Stimulated activated CD8-positive, alpha-beta memory T cell treated with anti-CD3 and anti-CD28 coated beads, Interleukin-7, amount 100 ng/mL, for 1 hour (primary cell): ENCODE measurements at places on chromosomes 5 and 9.

DNA sequence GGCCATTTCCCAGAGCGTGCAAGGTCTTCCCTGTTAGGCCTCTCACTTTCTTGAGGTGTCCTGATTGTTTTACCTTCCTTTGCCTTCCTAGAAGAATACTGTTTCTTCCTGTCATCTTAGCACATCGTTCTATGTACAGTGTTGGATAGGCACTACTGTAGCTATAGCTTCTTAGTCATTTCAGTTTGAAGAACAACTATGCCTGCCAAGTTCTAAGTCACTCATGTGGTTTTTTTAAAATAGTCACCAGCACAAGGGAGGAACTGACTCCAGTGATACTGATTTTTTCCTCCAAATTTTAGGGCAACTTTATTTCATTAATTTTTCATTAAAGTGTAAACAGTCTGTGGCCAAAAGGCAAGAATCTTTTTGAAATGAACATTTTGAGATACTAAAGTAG is 122.4 kb upstream of the NR5A1 start:
- no peak for DNase-seq

DNA sequence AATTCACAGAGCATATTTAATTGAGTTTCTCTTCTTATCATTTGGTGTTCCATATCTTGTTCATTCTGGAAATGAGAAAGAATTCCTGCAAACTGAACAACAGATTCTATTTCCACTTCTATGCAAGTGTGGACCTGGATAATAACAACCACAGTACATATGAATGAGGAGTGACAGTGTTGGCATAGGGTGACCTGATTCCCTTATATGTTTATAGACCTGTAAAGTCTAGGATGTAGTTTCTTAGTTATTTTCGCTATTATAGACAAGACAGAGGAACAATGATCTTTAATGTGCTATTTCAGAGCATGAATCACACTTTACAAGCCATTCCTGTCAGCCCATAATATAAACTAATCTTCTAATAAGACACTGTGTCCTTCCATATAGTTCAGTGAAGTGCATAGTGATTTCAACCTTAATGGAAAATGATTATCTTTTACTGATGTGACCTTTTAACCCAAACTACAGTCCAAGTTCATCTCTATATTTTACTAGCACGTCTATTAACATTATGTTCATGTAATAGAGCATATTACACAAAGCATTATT is 88.2 kb upstream of the FAM174A start:
- DNase-seq, result no peak

DNA sequence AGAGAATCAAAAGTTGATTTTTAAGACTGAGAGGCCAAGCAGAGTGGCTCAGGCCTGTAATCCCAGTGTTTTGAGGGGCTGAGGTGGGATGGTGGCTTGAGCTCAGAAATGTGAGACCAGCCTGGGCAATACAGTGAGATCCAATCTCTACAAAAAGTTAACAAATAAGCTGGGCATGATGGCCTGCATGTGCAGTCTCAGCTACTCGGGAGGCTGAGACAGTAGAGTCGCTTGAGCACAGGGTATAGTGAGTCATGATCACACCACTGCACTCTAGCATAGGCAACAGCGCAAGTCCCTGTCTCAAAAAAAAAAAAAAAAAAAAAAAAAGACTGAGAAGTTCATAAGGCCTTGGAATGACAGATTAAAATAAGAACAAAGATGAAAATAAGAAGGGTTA is 177.2 kb downstream of the TMEM232 start:
- DNase-seq, result no peak

GRCh38 chr9:136273244-136273865 is 27.7 kb upstream of the QSOX2 start:
- no peak for DNase-seq

DNA sequence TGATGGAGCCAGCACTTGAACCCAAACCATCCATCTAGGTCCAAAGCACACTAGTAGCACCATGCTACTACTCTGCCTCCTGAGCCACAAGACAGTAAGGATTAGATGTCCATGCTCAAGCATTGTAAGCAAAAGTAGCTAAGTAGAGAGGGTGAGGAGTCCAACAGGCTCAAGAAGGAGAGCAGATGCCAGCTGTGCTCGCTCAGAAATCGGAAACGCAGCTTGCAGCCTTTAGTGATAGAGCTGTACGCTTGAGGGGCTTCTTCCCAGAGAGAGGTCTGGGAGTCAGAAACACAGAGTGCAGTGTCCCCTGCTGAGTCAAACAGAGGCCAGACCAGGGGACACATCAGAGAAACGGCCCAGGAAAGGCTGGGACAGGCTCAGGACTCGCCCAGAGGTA is 32.7 kb upstream of the GABRP start:
- no peak for DNase-seq

DNA sequence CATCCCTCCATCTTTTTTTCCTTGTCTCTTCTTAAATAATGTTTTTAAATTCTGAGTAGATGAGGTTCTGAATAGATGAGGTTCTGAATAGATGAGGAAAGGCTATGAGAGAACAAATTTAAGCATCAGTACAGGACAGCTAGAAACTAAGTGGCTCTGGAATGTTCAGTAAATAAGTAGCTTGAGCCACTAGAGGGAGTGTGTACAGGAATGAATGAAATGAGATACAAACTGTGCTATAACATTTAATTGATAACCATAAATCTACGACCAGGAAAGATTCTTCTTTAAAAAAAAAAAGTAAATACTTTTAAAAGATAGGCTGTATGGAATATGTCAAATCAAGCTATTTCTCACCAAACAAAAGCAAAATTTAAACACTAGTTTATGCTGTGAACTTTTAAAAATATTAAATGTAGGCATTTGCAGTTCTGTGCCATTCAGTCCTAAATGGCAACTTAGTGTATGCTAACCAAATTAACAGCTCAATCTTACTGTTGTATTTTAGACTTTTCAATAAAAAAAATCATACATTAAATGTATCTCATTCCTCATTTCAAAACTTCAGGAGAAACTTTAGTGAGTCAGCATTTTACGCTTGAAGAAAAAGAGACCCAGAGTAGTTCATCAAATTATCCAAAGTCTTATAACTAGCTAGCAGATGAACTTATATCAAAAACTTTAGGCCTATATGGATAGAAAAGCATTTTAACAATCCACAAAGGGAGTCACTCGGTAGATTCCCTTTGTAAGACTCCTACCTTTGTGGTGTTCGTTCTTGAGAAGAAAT is 70.4 kb upstream of the SNX2 start:
- no peak for DNase-seq

- no peak for DNase-seq
These were observed 2.8 kb downstream of the CAMK2A start for GRCh38 chr5:150286820-150287219.

DNA sequence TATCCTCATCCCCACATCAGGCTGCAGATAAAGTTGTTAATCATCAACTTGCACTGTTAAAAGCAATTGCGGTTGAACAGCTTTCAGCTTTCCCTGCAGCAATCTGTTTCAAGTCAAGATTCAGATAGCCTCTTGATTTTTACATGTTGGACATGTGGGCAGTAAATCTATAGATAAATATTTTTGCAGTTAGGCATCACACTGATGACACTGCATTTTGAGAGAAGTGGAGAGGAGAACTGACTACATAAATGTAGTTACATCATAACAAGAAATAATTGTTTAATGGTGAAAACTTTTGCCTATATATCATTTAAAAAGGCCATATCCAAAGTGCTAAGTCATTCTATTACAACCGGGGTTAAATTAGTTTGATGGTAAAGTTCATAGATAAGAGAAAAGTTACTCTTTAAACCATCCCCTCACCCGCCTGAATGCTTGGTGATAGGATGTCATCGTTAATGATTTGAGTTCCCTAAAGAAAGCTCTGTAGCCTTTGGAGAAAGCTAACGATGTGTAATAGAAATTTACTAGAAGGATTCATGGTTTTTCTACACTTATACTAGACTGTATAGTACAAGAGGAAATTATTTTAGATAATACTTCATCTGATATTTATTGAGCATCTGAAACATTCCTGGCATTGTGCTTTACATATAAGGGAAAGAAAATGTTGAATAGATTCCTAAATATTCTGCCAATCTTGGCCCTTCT is 30.8 kb upstream of the ALDH1A1 start:
- no peak for DNase-seq
